ENCODE measurements at places on chromosomes 4 and X.

DNA sequence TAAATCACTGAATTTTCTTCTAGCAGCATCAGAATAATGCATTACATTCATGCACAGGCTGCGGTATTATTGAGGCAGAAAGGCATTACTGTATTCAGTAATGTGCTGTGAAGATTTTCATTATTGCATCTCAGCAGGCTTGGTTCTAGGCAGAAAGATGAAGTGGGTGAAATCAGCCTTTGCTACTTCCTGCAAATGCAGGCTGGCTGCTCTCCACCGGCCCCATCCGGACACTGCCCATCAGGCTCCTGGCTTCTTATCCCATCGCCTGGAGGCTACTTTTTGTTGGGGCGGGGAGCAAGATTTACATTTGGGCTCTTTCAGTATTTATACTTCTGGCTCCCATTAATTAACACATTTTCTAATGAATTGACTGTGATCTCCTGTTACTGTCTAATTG is 117.8 kb downstream of the FRAS1 start:
- DNase-seq = no peak

GRCh38 chr4:132328761-132329160 is 820.3 kb upstream of the PCDH10 start:
- DNase-seq = no peak

DNA sequence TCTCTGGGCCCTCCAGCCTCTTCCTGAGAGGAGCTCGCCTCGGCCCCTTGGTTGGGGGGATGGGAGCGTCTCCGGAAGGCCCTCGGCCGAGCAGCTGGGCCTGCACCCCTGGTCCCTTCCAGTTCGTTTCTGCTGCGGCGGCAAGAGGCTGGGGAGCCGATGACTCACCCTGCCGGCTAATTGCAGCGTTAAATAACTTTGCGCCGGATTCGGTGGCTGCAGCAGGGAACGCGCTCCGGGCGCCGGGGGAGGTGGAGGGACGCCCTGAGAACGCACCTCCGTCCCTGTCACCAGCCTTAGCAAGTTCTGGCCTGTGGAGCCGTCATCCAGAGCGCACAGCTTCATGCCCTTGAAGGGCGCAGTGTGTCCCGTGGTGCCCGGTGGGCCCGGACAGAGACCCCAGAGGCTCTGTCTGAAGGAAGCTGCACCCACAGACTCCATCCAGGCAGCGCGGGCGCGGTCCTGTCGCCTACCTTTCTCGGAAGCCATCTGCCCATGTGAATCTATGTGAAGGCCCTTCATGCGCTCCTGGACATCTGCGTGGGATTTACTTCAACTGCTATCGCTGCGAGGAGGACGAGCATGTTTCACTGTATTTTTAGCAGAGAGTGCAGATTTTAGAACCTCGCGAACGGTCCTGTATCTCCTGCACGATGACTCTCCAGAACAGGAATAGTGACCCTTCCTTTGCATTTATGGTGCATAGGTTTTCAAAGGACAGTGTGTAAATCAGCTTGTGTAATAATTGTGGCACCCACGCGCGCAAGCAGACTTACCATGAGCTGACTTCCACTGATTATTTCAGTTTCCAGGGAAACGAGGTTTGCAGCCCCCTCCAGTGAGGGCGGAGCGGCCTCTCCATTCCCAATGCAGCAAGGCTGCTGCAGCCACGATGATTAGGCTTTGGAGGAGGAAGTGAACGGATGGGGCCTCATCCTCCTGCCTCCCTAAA is 1.7 kb upstream of the TMEM271 start:
- DNase-seq = no peak

- peak; percentile 42 for DNase-seq
These were observed 20.2 kb downstream of the CLNK start for GRCh38 chr4:10664408-10664807.

All from dorsolateral prefrontal cortex (tissue), 122 donors.